Muscle of arm (tissue), 14 donors: ENCODE measurements at places on chromosomes 11 and 22.

DNA sequence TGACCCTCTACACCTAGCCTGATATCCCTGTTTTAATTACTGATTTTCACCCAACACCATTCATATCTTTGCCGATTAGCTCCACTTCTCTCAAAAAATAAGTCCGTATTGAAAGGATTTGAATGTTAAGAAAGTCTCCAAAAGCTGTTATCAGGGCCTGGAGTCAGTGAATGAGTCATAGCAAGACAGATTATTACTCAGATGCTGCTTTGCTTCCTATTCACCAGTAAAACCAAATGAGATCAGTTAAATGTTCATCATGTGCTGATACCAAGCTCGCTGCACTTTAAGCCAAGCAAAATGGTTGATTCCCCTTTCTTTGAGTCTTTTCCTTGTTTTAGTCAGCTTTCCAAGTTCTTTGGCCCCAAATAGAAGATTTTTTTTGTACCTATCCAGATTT lies 228.4 kb downstream of the FAT3 start:
- no peak for DNase-seq

DNA sequence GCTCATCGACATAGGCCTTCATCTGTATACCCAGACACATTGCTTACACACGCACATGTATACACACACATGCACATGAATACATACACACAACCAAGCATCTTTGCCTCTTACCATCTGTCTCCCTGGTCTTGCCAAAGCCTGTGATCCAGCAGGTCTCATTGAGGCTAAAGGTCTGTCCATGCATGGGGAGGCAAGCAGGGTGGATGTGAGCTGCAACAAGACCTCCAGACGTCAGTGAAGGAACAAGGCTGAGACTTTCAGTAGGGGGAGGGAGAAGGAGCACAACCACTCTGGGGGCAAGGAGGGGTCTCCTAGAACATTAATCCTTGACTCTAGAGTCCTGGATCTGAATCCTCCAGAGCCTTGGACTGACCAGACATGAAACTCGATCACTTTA lies 23.7 kb downstream of the TMPRSS13 start:
- no peak for DNase-seq

GRCh38 chr11:19541521-19542049 lies 171.1 kb upstream of the NAV2 start:
- no peak for DNase-seq

GRCh38 chr22:48084729-48085050 lies 1322.2 kb downstream of the TBC1D22A start:
- no peak for DNase-seq

DNA sequence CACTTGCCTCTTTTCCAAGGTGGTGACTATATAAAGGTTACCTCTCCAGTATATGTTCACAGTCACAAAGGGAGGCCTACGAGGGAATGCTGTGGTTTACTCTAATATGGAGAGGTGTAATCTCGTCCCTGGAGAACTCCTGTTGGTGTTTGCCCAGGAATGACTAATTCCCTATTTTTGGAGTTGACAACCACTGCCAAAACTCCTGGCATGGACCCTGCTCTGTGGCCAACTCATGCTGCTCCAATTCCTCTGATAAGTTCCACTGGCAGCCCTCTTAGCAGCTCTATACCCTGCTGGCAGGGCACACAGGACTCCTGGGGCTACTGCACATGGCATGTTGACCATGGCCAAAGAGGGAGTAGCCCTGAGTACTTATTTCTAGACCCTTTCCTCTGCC lies 418.7 kb upstream of the ANO5 start:
- no peak for DNase-seq

GRCh38 chr11:70926543-70927201 lies 325.7 kb downstream of the SHANK2 start:
- DNase-seq, result no peak

DNA sequence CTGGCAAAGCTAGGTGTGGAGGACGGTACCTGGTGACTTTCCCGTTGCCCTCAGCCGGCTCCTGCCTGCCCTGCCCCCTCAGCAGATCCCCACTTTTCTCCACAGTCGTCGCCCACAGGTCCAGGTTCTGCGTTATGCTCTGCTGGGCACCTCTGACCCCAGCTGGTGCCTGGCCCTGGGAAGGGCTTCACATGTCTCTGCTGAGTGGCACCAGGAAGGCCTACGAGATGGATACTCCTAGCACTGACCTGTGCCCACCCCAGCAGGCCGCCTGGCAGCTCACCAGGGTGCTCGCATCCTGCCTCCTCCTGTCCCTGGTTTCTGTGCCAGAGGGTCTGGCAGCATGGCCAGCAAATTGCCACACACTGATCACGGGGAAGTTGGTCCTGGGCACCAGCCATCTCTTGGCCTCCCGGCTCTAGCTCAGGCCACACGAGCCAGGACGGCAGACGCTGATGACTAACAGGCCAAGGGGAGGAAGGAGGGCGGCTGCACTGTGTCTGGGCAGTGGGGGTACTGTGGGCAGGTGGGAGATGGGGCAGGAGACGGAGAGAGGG lies 13.8 kb downstream of the CARS1 start:
- no peak for DNase-seq

DNA sequence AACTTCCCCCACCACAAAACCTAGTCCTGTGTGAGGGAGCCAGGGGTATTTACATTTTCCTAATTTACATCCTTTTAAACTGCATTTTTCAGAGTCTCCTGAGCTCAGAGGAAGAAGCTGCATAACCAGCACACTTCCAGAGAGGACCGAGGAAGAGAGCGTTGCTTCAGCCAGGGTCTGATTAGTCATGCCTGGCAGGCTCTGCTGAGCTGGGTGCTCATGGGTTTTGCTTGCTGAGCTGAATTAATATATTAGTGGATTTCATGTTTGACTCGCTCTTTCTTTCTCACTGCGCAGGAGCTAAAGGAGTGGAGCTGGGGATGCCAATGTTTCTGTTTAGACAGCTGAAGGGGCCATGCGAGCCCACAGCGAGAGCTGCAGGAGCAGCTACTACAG lies 539.3 kb upstream of the B3GAT1 start:
- peak; percentile 72 for DNase-seq

GRCh38 chr11:71130106-71130505 lies 122.3 kb downstream of the SHANK2 start:
- DNase-seq, result no peak

DNA sequence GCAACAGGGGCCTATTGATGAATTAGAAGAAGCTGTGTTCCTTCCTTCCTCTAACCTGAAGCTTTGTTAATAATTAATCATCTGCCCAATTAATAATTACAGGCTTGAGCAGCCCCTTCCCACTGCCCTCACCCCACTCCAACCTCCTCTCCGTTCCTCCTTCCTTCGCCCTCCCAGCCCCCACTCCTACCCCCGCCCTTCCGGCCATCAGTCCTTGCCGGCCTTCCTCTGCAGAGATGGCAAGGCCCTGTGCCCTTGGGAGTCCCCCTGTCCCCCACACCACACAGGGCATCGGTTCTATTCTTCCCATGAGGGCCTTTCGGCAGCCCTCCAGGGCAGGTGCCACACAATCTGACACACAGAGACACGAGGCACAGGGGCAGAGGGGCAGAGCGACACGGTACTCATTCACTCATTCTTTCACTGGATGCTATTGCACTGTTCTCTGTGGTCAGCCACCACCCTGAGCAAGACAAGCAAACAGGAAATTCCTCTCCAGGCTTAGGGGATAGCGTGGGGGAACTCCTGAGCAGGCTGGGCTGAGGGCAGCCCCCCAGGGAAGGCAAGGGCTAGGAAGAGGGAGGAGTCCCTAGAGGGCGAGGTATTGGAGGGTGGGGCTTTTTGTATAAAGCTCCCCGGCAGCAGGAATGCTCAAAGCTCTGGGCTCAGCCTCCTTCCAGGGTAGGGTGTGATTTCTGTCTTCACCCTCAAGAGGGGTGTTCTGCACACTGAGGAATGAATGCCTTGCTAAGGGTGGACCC lies 14.7 kb downstream of the MGAT3 start:
- no peak for DNase-seq

DNA sequence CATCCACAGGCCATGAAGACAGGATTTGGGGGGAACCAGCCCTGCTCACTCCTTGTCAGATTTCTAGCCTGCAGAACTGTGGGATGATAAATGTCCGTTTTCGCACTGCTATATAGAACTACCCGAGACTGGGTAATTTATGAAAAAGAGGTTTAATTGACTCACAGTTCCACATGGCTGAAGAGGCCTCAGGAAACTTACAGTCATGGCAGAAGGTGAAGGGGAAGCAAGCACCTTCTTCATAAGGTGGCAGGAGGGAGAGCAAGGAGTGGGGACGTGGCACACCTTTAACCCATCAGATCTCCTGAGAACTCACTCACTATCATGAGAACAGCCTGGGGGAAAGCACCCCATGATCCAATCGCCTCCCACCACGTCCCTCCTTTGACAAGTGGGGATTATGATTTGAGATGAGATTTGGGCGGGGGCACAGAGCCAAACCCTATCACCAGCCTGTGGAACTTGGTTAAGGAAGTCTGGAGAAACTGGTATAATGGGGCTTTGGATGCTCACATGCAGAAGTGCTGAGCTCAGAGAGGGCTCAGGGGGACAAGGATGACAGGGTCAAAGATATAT lies 50.7 kb downstream of the MYEOV start:
- DNase-seq, result no peak

DNA sequence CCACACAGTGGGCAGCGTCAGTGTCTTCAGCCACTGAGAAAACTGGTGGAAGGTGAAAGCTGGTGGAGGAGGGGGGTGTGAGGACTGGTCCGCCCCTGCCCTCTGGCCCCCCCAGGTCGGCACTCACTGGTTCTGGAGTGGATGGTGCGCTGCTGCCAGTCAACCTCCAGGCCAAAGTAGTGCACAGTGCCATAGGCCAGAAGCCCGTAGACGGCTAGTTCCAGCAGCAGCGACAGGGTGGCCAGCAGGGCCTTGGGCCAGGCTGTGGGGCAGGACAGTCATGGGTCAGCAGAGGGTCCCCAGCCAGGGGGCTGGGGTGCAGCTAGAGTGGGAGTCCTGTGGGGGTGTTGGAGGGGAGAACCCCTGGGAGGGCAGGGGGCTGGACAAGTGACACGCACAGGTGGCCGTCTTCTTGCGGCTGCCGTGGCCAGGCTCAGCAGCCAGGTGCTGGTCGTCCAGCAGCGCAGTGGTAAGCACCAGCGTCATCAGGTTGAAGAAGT lies 2.2 kb downstream of the LMF2 start:
- no peak for DNase-seq

DNA sequence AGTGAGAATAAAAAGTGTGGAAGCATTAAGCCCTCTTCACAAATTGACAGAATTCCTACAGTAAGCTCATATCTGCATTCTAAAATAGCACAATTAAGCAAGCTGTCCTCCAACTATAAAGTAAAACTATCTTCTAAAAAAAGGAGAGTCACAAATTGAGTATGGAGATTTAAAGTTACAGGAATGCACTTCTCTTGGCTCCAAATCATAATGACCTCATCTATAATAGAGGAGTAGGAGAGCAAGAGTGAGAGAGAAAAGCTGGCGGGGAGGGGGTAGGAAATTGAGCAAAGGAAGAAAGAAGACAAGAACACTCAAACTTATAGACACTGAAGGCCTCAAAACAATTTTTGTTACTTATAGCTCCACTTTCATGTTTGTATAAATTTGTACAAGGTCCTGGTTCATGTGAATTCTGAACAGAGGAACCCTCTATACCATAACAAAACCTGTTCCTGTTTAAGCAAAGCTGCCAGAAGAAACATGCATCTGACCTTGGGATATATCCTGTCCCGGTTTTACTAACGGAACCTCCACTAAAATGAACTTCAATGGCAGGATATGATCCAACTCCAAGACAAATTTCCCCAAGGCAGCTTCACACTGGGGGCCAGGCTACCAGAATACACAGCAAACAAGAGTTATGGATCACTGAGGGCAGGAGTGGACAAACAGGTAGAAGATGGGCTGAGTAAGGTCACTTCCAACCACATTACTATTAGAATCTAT lies 37.2 kb downstream of the SLC35F2 start:
- no peak for DNase-seq

GRCh38 chr22:37752189-37753087 lies 55.3 kb upstream of the GCAT start:
- peak; percentile 73 for DNase-seq

DNA sequence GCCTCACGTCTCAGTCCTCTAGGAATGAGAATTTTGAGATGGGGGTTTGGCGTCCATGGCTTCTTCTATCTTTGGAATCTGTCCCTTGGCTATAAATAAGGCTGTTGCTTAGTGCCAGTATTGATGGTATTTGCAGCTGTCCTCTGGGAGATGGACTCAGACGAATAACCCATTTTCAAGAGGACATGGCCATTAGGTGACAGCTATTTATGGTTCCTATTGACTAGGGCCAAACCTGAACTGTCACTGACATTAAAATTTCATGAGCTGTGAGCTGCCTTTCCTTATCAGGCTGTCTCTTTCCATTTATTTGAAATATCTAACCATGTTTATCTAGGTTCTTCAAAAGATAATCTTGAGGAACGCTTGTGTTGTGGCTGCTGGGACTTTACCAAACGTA lies 92.7 kb downstream of the NAV2 start:
- DNase-seq, result no peak

- DNase-seq, result no peak
Measured at GRCh38 chr11:123060277-123061000, 1.5 kb downstream of the HSPA8 start.

DNA sequence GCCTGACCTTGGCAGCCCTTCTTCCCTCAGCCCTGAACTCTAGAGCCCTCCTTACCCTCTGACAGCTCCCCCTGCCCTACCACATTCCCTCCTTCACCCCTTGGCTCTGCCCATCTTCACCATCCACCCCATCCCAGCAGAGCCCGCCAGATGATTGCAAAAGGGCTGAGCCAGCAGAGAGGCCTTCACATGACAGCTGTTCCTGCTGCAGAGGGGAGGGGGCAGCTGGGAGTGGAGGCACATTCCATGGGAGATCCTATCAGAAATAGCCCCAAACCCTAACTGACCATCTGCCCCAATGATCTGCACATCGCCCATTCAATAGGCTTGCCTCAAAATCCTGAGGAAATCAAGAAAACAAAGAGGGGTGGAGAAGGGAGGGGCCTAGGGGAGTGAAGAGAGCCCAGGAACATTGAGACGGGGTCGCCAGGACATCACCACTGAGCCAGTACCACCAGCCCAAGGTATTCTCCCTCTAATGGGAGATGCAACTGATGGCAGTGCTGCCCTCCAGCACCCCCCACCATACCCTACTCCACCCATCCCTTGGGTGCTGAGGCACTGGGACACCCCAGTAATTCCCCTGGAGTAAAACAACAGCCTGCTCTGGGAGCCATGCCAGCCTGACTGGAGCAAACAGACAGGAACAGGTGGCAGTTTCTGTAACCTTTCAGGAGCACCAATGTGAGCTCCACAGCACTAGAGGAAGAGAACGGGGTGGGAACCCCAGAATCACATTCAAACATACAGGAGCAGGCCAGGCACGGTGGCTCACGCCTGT lies 8.0 kb upstream of the AHNAK start:
- no peak for DNase-seq

DNA sequence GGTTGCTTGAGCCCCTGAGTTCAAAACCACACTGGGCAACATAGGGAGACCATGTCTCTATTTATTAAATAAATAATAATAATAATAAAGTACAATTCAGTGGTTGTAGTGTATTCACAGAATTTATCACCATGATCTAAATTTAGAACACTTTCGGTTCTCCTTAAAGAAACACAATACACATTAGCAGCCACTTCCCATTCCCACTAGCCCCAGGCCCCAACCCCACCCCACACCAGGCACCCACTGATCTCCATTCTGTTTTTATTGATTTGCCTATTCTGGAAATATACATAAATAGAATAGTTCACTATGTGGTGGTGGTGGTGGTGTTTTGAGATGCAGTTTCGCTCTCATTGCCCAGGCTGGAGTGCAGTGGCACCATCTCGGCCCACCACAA lies 45.7 kb downstream of the BCL2L13 start:
- DNase-seq, result no peak
